ENCODE measurements at places on chromosomes 3 and 15.
A peak's percentile ranks its signal among the peaks of the same experiment; 100 is the strongest.

- peak; percentile 52 for DNase-seq
Measured at GRCh38 chr15:77066971-77067690, 3.8 kb downstream of the TSPAN3 start.

DNA sequence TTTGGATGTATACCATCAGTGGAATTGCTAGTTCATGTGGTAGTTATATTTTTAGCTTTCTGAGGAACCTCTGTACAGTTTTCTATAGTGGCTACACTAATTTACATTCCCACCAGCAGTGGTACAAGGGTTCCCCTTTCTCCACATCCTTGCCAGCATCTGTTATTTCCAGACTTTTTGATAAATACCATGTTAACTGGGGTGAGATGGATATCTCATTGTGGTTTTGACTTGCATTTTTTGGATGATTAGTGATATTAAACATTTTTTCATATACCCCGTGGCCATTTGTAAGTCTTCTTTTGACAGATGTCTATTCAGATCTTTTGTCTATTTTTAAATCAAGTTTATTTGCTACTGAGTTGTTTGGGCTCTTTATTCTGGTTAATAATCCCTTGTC lies 455.6 kb upstream of the RARB start:
- no peak for DNase-seq

GRCh38 chr3:186361762-186362536 lies at the start of gene DGKG:
TSS of gene DGKG (minus strand) at chr3:186362234. CDS start at chr3:186320459, 41,775 bp downstream.
- DNase-seq: no peak

DNA sequence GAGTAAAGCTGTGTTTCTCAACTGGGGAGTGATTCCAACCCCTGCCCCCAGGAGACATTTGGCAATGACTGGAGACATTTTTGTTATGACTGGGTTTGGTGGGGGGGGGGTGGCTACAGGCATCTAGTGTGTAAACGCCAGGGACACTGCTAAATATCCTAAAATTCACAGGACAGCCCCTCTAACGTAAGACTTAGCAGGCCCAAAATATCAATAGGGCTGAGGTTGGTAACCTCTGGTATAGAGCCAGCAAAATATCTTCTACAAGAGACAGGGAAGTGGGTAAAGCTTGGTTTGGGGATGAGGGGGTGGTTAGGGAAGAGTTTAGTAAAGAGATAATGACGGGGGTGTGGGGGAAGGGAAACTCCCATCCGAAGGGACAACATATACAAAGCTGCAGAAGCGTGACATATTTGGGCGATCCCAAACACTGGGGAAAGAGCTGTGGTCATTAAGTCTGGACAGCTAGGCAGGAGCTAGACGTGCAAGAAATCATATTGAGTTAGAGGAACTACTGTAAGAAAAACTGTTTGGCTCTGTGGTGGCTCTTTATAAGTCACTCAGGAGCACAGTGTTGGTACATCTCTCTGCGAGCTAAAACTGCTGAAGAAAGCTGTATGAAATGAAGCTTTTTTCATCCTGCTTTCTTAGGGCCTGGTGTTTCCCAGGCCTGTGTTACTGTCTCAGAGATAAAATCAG lies 697 bp upstream of the TRIM69 start:
- DNase-seq: no peak

- DNase-seq: peak; percentile 91
Measured at GRCh38 chr15:87741350-87741749, 515.2 kb downstream of the NTRK3 start.

- DNase-seq: no peak
Measured at GRCh38 chr3:121752261-121752660, 2.7 kb upstream of the GOLGB1 start.

GRCh38 chr15:74046275-74046674 lies 36.1 kb downstream of the GOLGA6A start:
- DNase-seq: no peak

GRCh38 chr3:123941121-123941520 lies 19.9 kb downstream of the CCDC14 start:
- no peak for DNase-seq

DNA sequence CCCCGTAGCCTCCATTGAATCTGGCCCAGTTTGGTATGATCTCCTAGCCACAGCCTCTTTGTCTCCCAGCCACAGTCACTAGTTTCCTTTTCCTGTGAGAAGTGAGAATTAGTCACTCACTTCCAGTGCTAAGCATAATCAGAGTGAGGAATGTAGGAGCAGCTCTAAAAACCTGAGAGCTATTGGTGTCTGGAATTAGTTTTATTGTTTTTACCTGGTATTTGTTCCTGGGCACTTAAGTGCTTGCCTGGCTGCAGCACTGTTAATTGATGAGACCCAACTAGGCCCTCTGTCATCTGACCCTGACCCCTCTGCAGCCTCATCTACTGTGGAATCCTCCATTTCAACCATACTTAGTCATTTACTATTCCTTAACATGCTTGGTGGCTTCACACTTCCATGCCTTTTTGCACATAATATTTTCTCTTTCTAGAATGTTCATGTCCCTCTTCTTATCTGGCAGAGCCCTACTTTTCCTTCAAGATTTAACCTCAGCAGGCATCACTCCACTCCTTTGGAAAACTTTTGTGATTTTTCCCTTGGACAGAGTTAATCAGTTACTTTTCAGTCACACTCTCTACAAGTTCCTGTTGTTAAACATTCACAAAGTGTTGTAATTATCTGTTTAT lies 48.8 kb downstream of the PDE8A start:
- peak; percentile 25 for DNase-seq

- no peak for DNase-seq
Measured at GRCh38 chr3:42159147-42159546, 68.0 kb downstream of the TRAK1 start.

DNA sequence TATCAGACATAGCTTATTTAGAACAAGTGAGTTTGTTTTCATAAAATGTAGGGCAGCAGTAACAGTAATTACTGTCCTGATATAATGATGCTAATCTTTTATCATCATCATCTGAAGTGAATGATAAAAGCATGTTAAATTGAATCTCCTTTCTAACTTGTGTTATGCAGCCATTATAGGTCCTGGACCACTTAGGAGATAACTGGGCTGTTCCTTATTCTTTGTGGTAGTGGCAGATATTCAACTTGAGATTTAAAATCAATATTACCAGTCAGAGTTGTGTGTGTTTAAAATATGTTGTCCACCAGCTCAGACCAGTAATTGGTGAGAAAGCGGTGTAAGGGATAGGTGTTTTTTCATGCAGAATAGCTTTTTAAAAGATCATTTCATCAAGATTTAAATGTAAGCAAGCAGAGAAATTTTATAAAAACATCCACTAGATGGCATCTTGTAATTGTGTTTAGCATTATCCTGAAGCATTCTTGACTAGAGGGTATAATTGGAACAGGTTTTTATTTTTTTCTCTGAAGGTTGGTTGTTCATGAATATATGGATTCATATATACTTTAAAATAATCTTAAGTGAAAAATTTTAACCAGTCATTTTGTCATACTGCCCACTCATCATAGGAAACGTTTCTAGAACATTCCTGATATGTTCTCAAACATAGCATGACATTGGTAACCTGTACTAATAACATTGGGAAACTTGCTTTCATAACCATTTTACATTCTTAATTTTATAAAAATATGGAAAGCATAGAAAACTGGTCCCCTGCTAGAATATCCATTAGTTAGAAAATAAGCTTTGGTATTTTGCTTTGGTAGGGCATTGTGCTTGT lies 153.9 kb downstream of the BBX start:
- DNase-seq: peak; percentile 44

DNA sequence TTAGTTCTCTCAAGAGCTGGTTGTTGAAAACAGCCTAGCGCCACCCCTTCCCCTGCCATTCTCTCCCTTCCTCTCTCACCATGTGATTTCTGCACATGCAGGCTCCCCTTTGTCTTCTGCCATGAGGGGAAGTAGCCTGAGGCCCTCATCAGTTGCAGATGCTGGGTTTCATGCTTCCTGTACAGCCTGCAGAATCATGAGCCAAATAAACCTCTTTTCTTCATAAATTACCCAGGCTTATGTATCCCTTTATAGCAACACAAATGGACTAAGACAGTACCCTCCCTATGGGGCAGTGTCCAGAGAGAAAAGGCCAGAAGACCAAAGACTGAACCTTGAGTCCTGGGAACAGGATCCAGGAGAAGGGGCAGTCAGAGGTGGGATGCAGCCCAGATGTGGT lies 54.7 kb downstream of the CLEC3B start:
- DNase-seq: no peak

GRCh38 chr15:67003586-67003985 lies 61.8 kb upstream of the SMAD3 start:
- peak; percentile 48 for DNase-seq

GRCh38 chr3:108497271-108497670 lies 13.1 kb downstream of the MYH15 start:
- no peak for DNase-seq

Data from amniotic epithelial cell (primary cell).